ENCODE measurements at places on chromosomes 16 and 17. TPM values are rescaled to one million over a fixed set of nuclear protein-coding genes. Genes with fewer than 3 reads are reported as not detected.

DNA sequence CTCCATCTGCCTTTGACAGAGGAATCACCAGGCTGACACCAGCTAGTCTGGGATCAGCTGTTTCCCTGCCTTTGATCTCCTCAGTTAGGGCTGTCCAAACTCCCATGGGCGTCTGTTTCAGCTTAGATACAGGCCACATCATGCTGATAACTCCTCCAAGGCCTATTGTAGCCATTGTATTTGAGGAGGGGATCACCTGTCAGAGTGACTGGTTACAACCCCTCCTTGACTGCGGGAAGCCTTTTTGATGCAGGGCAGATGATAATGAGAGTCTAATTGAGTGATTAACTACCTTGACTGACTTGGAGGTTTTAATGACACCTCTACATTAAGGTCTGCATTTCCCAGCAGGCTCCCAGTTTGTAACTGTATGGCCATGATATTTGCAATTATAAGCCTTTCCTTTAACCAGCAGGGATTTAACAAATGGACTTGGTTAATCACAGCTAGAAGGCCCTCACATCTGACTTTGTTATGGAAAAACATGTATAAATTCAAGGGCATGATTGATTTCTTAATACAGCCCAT lies 863.5 kb downstream of the KCNJ2 start:
- no peak for DNase-seq

Gene MEIOB
- total RNA-seq: 0.16 TPM

Gene FA2H
- total RNA-seq: 0.14 TPM

DNA sequence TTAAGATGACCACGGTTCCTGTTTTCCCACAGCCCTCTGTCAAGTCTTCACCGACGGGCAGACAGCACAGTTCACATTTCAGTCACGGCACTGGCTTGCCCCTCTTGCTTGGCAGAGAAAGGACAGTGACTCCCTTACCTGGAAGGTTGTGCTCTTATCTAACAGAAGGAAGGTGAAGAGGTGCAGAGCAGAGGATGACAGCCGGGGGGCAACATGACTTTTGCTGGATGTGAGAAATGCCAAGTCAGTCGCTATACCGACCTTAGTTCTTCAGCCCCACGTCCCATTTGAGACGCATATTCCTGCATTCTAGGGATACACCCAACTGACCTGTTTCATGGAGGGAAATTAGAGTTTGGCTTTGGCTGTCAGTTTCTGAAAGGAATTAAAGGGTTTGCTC lies 492.3 kb downstream of the NPIPA7 start:
- DNase-seq: no peak

- DNase-seq: no peak
These were observed 4.5 kb upstream of the ITGAX start for GRCh38 chr16:31350275-31351005.

Gene TRAPPC2L
- total RNA-seq: 59.1 TPM

Gene CTRL
- 1.2 TPM for total RNA-seq

DNA sequence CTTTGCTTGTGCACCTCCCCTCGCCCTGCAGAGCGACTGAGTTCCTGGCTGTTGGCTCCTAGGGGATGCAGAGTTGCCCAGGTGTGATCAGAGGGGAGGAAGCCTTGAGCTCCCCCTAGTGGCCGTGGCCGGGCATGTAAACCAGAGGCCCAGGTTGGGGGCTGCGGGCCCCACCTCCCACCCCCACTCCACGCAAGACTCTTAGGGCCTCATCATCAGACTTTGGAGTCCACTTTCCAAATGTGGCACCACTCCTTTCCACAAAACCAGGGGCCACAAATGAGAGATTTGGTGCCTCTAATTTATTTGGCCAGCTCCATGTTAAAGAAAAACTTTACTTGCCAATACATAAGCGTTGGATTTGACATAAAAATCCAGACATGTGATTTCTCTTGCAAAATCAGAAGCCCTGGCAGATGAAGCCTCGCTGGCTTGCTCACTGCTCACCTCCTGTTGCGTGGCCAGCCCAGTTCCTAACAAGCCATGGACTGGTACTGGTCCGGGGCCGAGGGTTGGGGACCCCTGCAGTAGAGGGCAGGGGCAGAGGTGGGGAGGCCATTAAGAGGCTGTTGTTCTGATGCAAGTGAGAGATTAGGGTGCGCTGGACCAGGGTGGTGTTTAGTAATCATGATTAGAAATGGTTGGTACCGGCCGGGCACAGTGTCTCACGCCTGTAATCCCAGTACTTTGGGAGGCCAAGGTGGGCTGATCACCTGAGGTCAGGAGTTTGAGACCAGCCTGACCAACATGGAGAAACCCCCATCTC lies 28.7 kb upstream of the GAS7 start:
- DNase-seq: no peak

- DNase-seq: no peak
These were observed 2.1 kb downstream of the FMNL1 start for GRCh38 chr17:45223539-45224528.

- DNase-seq: no peak
These were observed 169.2 kb downstream of the MRTFB start for GRCh38 chr16:14240219-14240843.

Gene SOX15
- total RNA-seq: 4.0 TPM

- DNase-seq: no peak
These were observed 379 bp downstream of the SNX29 start for GRCh38 chr16:11976850-11977375.

Gene KRTAP1-1
- not detected for total RNA-seq

Gene NPIPB2
- total RNA-seq: 7.8 TPM

Gene WNK4
- total RNA-seq: 22.8 TPM

DNA sequence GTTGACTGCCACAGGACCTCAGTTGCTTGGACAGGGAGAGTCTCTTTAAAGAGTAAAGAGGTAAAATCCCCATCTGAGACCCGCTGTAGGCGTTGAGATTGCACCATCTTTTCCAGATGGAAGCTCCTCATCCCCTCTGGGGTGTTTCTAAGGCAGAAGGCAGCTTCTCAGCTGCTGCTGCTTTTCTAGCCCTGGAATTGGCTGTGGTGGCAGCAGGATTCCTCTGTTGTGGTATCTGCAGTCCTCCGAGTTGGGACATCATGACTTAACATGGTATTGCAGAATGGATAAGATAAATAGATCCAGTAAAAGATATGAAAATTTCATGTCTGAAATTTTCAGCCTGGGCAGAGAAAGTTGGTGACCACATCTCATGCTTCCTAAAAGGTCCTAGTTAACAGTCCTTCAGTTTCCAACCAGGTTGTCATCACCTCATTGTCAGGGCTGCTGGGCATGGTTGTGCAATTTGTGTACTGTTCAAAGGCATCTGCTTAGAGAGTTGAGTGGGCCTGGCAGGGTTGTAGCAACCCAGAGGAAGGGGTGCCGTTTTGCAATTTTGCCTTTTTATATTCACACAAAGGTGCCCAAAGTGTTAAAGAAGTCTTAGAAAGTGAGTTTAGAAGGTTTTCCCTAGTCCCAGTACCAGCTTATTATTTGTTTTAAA lies 150.4 kb downstream of the SPECC1 start:
- no peak for DNase-seq

DNA sequence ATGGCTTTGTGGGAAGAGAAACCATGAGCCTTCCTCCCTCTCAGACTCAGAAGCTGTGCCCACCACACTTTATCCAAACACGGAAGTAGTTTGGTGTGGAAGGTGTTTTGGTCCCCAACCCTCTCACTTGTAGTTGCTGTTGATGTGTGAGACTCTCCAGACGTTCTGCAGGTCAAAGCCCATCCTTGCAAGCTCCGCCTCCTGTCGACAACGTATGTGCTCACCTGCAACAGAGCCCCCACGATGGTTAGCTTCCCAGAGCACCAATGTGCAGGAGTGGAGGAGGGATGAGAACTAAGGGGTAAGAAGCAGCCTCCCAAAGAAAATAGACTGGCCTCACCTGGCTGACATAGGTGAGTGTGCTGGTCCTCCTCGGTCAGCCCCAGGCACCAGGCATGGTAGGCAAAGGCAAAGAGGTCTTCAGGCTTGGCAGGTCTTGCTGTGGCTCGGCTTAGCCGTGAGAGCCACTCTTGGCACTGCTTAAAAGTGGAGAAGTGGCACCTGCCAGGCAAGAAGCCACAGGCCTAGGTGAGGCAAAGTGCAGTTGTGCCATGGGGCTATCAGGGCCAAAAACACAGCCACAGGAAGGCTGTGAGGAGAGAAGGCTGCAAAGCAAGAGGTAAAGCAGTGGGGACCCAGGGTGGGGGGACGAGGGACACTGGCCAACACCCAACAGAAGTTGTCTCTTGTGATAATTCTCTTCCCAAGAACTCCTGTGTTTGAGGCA lies 5.9 kb downstream of the MTMR4 start:
- no peak for DNase-seq
